ENCODE measurements at places on chromosomes 3 and 15. TPM values are rescaled to one million over a fixed set of nuclear protein-coding genes. Genes with fewer than 3 reads are reported as not detected.

The ADAMTSL3 gene
- 0.06 TPM for polyA plus RNA-seq

The ACVR2B gene
- 1.0 TPM for polyA plus RNA-seq

The VGLL4 gene
- 30.5 TPM for polyA plus RNA-seq

The KBTBD8 gene
- polyA plus RNA-seq: 1.9 TPM

The SERPINI2 gene
- polyA plus RNA-seq: not detected

Data from AG04450 (cell line).